ENCODE measurements at places on chromosomes 2 and 18.

DNA sequence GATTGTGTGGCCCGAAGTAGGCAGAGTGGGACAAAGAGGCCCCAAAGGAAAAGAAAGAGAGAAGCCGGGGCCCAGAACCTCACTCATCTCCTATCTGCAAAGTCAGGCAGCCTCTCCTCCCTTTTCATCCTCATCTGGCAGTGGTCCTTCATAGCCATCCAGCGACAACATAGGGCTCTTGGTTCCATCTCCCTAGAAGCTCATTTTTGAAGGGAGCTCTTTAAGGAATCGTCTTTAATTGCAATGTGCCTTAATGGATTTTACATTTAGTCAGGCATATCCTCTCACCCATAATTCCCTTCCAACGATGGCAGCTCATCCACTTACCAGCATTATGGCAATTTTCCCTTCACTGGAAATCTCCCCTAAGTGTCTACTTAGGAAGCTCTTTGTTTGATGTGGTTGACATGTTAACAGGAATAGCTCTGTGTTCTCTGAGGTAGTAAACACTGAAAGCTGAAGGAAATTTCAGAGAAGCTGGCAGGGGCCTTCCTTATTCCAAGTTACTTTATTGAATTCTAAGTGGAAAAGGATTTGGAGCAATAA lies 780.6 kb downstream of the TSN start:
- DNase-seq: no peak

- DNase-seq: no peak
These were observed 92.9 kb upstream of the ST3GAL5 start for GRCh38 chr2:85981579-85982247.

GRCh38 chr2:159959136-159959535 lies 103.3 kb downstream of the PLA2R1 start:
- DNase-seq: no peak

- no peak for DNase-seq
These were observed 277.1 kb upstream of the CCDC68 start for GRCh38 chr18:55236150-55236931.

DNA sequence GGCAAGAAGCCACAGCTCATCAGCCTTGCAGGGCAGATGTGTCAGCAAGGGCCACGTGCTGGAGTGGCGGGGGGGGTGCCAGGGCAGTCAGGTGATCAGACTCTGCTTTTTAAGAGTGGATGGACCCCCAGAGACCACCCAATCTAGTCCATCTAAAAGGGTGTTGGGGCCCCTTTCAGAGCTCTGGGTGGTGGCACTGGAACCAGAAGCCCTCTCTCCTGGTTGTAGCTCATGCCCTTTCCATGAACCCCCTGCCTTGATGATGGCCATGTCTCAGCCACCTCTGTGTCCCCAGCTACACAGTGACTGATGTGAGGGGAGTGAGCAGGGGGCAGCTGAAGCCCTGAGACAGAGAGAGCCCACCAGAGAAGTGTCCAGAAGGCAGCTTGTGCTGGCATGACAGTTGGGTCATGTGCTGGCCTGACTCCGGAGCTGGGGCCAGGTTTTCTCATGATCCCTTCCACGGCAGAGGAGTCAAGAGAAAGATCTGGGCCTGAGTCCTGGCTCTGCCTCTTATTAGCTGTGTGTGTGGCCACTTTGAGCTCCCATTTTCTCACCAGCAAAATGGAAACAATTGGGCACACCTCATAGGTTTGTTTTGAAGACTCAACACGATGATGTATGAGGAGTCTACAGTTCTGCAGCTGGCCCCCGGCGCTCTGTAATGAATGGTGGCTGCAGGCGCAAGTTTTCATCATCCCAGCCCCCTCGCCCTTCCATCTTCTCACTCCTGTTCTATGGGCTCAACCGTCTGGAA lies 195.7 kb downstream of the ZFP36L2 start:
- no peak for DNase-seq

- DNase-seq: no peak
These were observed 787.2 kb downstream of the RNF144A start for GRCh38 chr2:7704296-7704865.

DNA sequence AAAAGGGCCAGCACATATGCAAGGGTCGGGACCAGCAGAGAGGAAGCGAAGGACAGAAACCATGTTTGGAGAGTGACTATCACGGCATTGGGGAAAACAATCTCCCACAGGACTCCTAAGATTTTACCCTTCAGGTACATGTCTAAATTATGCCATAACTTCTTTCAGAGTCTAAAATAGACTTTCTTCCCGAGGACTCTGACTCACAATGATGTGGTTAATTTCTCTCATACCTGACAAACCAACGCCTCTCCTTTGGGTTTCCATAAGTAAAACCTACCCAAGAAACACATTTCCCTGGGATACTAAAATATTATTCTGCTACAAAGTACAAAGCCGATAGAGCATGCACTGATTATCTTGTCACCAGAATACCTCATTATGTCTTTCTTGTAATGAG lies 127.8 kb upstream of the NETO1 start:
- DNase-seq: no peak

- DNase-seq: no peak
These were observed 145.7 kb downstream of the ZEB2 start for GRCh38 chr2:144374163-144374661.

DNA sequence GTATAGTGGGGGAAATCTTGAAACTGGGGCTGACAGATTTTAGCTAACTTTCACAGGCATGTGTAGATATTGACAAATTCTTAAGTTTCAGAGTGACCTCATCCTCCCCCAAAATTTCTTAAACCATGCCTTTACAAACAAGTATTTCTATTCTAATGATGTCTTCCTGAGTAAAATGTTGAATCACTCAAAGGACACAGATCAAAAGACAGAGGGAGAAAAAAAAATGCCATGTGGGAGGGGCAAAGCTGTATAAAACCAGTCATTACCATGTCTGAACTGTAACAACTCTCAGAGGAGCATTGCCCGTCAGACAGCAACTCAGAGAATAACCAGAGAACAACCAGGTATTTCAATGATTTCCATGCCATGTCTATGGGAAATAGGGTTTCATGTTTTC lies at the start of gene SERPINB2:
SERPINB2 (plus strand) TSS at position 282 of the 400 bp plus-strand sequence. CDS start 3,740 bp downstream, outside the sequence.
- no peak for DNase-seq

- no peak for DNase-seq
These were observed 36.0 kb downstream of the AGFG1 start for GRCh38 chr2:227507963-227508362.

DNA sequence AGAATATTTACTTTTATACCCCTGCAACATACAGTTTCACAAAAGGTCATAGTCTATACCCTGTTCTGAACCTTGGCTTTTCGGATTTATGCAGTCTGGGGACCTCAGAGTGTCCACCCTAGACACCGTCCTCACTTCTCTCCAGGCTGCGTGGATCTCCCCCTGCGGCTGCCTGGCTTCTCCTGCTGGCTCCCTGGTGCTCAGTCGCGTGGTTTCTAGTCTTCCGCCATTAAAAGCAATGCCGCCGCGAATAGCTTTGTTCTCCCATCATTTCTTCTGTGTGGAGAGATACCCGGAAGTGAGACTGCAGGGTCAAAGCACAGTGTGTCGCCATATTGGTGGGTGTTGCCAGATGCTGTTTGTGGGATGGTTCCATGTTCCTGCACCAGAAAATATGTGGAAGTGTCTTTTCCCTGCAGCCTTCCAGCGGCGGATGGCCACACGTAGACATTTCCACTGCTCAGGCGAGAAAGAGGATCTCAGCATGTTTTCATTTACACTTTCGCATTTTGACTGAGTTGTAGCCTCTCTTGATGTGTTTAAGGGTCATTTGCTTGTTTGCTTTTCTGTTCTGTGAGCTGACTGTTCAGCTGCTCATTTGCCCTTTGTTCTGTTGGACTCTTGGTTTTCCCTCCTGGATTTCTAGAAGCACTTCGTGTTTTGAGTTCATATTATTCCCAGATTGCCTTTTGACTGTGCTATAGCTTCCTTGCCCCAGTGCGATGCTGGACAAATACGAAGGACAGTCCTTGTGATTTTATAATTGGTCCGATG lies 22.9 kb upstream of the ASB1 start:
- no peak for DNase-seq

DNA sequence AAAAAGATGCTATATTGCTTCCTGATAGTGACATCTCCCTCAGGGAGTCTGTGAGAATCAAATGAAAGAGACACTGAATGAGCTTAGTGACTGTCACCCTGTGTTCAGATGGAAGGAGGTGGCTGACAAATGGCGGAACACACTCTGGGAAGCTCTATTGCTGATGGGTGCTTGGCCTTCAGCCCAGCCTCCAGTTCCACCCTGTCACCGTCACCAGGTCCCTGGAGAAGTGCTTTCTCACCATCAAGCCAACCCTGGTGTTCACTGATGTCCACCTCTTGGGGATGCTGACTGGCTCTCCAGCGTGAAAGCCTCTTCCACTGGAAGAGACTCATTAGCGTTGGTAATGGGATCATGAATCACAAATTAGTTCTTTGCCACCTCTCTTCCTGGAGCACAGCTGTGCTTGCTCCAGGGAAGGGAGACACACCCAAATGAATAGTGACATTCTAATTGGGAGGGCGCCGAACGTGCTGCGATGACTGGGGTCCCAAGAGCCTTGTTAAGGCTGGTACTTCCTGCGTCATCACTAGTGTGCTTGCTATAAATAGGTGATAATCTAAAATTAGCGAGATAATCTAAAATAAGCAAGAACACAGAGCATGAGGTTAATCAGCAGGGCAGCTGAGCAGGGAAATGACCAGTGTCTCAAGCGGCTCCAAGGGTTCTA lies 154.0 kb downstream of the CLIP4 start:
- DNase-seq: no peak

- no peak for DNase-seq
These were observed 123.3 kb upstream of the DCC start for GRCh38 chr18:52216666-52217065.

- DNase-seq: no peak
These were observed 638 bp downstream of the ST3GAL5 start for GRCh38 chr2:85888020-85888683.

DNA sequence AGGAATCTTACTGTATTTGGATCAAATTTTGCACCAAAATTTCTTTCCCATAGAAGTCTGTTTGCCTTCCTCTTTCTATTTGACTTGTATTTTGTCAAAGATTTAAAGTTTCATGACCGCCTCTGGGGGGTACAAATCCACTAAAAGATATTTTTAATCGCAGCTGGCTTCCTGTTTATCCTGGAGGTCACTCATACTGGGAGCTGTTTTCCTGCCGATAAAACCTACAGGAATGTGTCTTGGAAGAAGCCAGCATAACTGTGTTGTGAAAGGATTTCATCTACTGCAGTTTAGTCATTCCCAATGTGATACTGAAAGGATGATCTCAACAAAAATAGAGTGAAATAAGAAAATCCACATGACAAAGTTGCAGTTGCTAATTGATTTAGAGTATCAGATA lies 184.0 kb downstream of the RIT2 start:
- DNase-seq: no peak

- no peak for DNase-seq
These were observed 52.8 kb upstream of the PMAIP1 start for GRCh38 chr18:59846814-59847490.

DNA sequence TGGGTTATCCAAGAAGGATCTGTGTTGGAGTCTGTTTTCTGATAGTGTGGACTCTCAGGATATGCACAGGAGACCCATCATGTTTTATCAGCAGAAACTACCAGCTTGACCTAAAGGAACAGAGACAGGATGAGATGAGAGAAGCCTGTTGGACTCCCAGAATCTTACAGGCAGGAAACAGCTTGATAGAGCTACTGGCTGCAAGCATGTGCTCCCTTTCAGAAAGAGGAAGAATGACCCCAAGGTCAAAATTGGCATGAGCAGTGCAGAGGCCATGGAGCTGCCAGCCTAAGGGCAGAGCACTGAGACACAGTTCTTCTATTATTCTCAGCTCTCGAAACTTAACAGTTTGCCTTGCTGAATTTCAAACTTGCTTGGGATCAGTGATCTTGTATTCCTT lies 135.2 kb upstream of the NFATC1 start:
- no peak for DNase-seq

GRCh38 chr18:25453556-25454269 lies 101.7 kb upstream of the ZNF521 start:
- no peak for DNase-seq

DNA sequence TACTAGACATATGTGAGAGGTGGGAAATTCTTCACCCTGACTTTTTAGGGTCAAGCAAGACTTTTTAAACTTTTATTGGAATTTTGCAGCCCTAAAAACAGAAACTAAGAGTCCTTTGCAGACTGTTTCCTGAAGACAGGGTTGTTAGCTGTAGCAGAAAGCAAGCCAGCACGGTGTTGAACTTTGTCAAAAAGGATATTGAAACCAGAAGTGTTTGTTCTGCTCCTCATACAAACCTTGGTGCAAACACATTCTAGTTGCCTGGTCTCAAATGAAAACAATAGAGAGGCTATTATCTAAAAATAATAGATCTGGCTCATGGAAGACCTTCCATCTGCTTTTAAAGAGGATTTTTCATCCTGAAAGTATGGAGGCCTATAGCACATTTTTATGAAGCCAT lies 65.8 kb upstream of the IGFBP5 start:
- no peak for DNase-seq

GRCh38 chr2:215914054-215914776 lies 99.1 kb downstream of the MREG start:
- DNase-seq: no peak

GRCh38 chr18:48278081-48278480 lies 131.1 kb downstream of the ZBTB7C start:
- no peak for DNase-seq

- DNase-seq: no peak
These were observed 227.1 kb downstream of the HAUS1 start for GRCh38 chr18:46331316-46331715.

GRCh38 chr2:186466743-186467142 lies 19.3 kb upstream of the ZC3H15 start:
- no peak for DNase-seq

DNA sequence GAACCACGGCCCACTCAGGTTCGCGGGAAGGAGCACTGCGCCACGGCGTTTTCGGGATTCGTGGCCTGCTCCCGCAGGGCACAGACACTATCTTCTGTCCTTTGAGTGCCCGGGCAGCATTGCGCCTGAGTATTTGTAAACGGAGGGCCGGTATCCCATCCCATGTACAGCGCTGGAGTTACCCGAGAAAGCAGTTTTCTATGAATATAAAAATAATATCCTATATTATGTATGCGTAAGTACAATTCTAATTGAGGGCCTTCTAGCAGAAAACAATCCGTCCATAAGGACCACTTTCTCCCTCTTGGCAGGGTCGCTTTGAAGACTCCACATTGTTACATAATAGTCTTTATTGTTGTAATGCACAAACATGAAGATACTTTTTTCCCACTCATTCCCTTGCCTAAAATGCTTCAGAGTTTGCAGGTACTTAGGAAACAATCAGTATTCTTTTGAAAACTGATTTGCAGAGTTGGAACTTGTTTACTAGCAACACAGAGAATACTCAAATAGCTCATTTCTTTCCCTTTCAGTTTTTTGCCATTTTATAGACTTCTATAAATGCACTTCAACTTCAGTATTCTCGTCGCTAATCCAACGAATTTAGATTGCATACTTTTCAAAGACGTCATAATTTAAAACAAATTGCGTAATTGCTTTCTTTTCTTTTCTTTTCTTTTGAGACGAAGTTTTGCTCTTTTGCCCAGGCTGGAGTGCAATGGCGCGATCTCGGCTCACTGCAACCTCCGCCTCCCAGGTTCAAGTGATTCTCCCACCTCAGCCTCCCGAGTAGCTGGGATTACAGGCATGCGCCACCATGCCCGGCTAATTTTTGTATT lies 1.0 kb upstream of the REV1 start:
- no peak for DNase-seq

GRCh38 chr18:9694952-9695495 lies 13.1 kb upstream of the RAB31 start:
- DNase-seq: no peak

- no peak for DNase-seq
These were observed 121.8 kb downstream of the DSC3 start for GRCh38 chr18:30920757-30921156.

Data from stimulated activated CD8-positive, alpha-beta memory T cell treated with anti-CD3 and anti-CD28 coated beads, Interleukin-4, amount 100 ng/mL, for 1 hour (primary cell).